ENCODE measurements at places on chromosomes 12 and 14.
A peak's percentile ranks its signal among the peaks of the same experiment; 100 is the strongest.

GRCh38 chr14:100392356-100392755 lies 69.2 kb downstream of the SLC25A47 start:
- DNase-seq: no peak

- DNase-seq: no peak
Observed at GRCh38 chr14:55722054-55722453, 142.0 kb downstream of the KTN1 start.

- no peak for DNase-seq
Observed at GRCh38 chr12:121219353-121219986, 9.5 kb downstream of the P2RX4 start.

GRCh38 chr14:20624495-20625070 lies 16.9 kb downstream of the OR6S1 start:
- peak; percentile 39 for DNase-seq

DNA sequence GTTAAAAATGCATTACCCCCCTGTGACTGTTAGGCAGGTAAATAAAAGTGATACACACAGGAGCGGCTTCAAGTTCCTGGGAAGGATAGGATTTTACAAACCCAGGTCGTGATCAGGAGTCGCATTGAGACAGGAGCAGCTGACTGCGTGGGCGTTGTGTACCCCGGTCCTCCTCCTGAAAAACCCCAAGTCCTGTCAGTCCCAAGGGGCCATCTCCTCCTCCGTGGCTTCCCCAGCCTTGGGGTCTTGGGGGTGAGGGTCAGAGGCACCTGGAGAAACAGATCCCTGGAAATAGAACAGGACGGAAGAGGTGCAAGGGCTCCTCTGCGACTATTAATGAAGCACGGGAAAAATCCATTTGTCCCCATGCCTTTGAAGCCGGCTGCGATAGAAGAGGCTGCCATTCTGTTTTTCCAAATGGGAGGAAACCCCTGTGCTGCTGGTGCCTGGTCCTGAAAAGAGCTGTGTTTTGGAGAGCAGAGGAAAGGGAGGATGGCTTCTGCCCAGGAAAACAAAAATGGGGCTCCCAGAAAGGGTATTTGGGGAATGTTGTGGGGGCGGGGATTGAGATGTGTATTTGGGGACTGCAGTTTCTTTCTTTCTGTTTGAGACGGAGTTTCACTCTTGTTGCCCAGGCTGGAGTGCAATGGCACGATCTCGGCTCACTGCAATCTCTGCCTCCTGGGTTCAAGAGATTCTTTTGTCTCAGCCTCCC lies 143.1 kb downstream of the ZNF664 start:
- no peak for DNase-seq

DNA sequence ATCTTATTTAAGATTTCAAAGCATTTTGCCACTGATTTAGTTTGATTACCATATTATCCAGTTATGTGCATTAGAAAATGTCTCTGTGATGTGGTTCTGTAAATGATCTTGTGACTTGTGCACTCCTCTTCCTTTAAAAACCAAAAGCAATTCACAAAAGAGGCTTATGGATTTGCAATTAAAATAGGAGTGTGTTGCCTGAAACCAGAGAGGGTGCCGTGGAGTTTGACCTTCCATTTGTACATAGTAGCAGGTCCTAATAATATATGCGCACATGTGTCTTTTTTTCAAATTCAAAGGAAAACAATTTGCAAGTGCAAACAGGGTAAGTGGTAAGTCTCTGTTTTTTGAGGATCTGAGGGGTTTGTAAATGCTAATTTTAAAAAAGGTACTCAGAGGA lies 470.9 kb downstream of the VRK1 start:
- DNase-seq: no peak

- DNase-seq: no peak
Observed at GRCh38 chr14:52077256-52077979, 8.6 kb upstream of the NID2 start.

DNA sequence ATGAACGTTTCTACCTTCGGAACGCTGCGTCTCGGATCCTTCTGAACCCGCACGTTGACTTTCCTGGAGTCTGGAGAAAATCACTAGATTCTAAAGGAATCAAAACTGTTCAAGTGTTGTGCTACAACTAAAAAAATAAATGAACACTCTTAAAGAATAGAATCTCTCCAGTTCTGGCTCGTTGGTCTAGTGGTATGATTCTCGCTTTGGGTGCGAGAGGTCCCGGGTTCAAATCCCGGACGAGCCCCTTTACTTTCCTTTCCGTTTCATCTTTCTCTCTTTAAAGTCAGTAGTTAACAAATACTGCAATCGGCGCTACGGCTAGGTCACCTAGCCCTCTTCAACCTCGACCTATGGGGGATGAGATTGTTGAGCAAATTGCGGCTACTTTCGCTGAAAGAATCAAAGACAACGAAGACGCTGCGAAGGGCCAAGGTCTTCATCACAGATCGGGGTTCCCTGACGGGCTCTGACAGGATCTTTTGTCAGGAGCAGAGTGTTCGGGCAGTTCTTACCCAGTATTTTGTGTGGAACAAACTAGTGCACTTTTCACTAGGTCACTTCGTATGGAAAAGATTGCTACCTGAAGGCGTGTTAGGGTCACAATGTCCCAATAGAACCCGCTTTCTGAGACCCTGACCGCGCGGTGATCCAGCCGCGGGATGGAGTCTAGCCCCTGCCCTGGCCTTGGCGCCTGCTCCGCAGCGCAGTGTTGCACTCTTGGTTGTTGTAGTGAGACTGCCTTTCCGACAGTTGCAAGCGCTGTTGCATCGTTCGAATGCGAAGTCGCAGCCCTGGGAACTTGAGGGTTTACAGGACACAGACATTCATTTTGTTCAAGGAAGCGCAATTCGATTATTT lies 8.4 kb downstream of the OR6S1 start:
- DNase-seq: peak; percentile 51

- DNase-seq: no peak
Observed at GRCh38 chr12:48600552-48600951, 30.7 kb upstream of the LALBA start.

DNA sequence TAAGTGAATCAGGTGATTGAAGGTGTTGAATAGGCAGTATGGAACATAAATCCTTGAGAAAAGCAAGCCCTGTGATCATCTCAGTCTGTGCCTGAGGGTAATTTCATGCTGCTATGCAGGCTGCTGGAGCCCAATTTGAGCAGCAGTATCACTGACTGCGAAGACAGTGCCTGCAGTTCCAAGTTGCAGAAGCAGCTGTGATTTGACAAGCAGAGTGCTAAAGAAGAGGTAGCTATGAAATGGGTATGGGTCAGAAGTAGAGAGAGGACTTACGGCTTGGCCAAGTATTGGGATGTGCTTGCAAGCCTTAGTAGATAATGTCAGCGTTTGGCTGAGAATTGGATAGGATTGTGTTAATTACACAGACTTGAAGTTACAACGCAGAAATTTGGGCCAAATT lies 22.5 kb downstream of the PIK3C2G start:
- no peak for DNase-seq

GRCh38 chr14:50031602-50032313 lies 84.6 kb downstream of the VCPKMT start:
- DNase-seq: no peak

DNA sequence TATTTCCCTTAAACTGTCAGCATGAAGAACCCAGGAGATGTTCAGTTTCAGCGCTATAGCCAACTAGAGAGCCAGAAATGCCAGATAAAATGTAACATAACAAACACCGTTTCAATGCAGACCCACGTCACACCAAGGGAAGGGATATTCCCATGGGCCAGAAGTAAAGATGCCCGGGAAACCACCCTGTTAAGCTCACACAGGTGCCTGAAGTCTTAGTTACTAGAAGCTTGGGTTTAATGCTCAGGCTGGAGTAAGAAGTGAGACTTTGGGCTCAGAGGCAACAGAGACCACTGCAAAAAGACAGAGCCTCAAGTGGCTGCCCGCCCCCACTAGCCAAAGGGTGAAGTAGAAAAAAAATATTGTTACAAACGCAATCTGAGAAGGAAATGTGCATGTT lies 52.3 kb downstream of the SYNE3 start:
- no peak for DNase-seq
